AML-193 (cell line): ENCODE measurements at places on chromosomes 1 and 21.

- DNase-seq = no peak
These were observed 152.4 kb downstream of the GABPA start for GRCh38 chr21:25887166-25887565.

DNA sequence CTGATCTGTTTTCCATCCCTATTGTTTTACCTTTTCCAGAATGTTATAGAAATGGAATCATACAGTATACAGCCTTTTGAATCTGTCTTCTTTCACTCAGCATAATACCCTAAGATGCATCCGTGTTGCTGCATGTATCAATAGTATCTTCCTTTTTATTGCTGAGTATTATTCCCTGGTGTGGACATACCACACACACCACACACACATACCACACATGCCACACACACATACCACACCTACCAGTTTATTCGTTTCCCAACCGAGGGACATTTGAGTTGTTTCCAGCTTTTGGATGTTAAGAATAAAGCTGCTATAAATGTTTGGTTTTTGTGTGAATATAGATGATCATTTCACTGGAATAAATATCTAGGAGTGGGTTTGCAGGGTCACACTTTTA lies 22.2 kb upstream of the SLC30A1 start:
- no peak for DNase-seq

- DNase-seq = no peak
These were observed 819 bp upstream of the GPR3 start for GRCh38 chr1:27391511-27392095.

GRCh38 chr1:15139654-15140350 lies 13.7 kb upstream of the TMEM51 start:
- no peak for DNase-seq

DNA sequence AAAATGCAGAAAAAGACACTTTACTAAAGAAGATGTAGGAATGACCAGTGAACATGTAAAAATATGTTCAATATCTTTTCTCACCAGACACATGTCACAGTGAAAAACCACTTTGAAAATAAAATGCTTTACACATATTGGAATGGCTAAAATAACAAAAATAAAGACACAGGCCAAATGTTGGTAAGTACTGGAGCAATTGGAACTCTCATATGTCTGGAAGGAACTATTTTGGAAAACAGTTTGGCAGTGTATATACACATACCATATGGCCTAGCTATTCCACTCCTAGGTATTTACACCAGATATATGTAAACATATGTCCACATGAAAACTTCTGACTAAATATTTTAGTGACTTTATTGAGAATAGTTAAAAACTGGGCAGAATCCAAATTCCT lies 927.2 kb downstream of the BRINP3 start:
- DNase-seq = no peak

GRCh38 chr1:231934797-231935196 lies 308.2 kb downstream of the DISC1 start:
- no peak for DNase-seq
